ENCODE measurements at places on chromosomes 6 and 20. TPM values are rescaled to one million over a fixed set of nuclear protein-coding genes. Genes with fewer than 3 reads are reported as not detected.

GRCh38 chr6:169970306-169970988, 219.0 kb downstream of the ERMARD start:
- no peak for DNase-seq

DNA sequence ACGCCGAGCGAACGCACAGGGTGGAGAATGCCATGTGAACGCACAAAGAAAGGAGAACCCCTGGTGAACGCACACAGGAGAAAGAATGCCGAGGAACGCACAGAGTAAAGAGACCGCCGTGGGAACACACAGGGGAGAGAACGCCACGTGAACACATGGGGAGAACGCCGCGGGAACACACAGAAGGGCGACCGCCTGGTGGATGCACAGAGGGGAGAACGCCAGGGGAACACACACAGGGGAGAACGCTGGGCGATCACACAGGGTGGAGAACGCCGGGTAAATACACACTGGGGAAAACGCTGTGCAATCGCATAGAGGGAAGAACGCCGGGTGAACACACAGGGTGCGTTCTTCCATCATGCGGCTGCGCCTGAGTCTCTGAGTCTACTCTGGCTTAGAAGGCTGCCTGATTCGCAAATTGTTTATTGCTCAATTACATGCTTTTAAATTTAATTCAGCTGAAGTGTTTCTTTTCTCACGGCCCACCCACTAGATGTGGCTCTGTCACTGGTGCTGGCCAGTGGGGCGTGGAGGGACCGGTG, 54.1 kb downstream of the RNASET2 start:
- DNase-seq = no peak

GRCh38 chr6:148440877-148441453, 98.3 kb downstream of the SASH1 start:
- DNase-seq = peak; percentile 95

The PRRT1 gene
- not detected for total RNA-seq

DNA sequence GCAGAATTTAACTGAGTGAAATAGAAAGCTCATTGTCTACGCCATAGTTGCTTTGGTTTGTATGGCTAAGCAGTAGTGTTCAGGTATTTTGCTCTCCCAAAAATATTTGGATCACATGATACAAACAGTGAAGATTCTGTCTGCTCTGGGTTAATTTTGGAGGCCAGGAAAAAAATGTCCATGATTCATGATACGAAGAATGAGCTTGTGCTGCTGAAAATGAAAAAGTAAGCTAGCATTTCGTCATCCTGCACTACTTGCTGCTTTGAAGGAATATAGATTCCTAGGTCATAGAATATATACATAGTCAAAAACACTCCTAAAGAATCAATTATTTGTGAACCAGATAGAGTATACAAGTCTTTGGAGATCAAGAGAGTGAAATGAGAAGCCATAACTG, 8.3 kb downstream of the WRNIP1 start:
- no peak for DNase-seq

DNA sequence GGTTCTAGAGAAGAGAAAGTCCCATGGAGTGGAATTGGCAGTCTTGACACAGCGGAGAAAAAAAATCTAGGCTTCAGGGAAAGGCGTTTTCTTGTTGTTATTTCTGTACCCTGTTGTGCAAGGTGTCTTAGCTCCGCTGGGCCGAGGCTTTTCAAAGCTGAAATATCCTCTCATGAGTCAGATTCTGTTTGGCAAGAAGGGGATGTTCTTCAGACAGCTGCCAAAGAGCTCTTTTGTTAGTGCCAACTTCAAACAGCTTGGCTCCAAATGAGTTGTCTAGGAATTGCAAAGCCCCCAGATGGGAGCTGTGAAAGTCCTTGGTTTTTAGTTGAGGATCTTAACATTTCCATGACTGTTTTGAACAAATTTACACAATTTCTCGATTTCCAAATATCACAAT, 45.6 kb downstream of the LRRN4 start:
- no peak for DNase-seq

GRCh38 chr6:157755746-157756411, 67.2 kb upstream of the SNX9 start:
- no peak for DNase-seq

- DNase-seq = no peak
Measured at GRCh38 chr20:1846341-1846740, 48.9 kb upstream of the SIRPA start.

- DNase-seq = no peak
Measured at GRCh38 chr6:31560697-31561058, 11.4 kb upstream of the LTA start.

DNA sequence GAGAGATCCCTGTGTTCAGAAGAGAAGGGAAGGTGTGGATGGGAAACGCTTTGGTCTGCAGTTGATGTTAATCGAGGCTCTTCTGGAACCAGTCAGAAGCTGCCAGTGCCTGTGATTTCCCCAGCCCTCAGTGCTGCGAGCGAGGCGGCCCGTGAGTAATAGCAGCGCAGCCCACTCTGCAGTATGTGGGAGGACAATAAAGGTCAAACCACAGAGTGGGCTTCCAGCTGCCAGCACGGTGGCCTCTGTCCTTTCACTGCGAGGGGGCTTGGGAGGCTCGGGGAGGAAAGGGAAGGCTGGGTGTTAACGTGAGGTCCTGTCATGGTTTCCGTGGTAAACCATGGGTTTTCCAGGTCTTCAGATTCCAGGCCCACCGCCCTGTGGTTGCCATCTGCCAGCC, 32.3 kb upstream of the TAGAP start:
- DNase-seq = no peak

GRCh38 chr6:51855310-51856082, 231.9 kb downstream of the PKHD1 start:
- no peak for DNase-seq

- DNase-seq = no peak
Measured at GRCh38 chr6:29627755-29628418, 5.1 kb downstream of the GABBR1 start.

DNA sequence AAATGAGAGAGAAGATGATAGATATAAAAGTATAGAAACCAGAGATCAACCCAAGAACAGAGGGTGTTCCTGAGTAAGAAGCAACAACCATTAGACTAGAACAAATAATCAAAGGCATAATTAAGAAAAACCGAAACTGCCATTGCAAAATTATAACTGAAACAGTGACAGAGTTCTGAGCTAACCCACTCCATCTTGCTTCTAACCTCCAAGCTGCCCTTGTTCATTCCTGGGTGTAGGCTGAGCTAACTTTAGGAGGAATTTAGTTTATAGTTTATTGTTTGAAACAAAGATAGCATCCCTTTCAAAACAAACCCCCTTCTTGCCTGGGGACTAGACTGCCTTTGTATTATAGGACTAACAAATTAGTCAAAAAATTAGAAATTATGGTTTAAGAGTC, 56.1 kb upstream of the PRND start:
- no peak for DNase-seq

- no peak for DNase-seq
Measured at GRCh38 chr20:33262658-33263065, 20.4 kb upstream of the BPIFB1 start.

DNA sequence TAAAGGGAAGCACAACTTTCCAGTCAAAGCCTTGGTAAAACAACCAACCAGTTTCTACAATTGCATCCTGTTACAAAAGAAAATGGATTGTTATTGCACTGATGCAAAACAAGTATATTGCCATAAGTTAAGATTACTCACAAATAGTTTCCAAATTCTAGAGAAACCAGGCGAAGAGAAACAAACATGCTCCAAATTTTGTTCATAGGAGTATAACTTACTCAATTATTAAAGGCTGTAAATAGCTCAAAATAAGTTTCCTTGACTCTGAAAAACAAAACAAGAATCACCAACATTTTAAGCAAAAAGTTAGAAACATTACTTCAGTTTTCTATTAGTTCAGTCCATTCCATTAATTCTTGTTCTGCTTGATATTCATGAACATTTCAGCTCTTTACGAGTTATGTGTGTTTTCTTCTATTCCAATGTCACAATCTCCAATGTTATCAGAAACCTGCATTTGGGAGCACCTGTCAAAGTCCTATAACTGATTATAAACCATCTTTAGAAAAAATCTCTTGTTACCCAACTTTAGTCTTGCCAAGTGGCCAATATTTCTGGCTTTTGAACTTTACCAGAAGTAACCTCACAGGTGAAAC, 137.9 kb upstream of the THBS2 start:
- DNase-seq = no peak

- DNase-seq = no peak
Measured at GRCh38 chr6:132954936-132955335, 140.6 kb downstream of the RPS12 start.

DNA sequence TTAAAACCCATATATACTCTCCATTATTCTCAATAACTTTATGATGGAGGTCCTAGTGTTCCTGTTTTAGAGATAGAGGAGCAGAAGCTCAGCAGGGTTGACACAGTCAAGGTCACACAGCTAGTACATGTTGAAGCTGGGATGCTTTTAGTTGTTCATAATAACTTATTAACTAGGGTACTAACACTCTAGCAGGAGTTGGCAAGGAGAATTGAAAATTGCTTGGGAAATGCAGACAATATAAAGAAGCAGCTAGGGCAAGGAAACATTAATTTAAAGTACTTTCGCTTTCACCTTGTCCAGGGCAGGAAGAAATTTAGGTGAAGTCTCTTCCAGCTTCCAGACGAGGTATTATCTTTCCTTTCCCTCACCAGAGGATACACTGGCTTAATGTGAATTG, 133.7 kb downstream of the RCAN2 start:
- DNase-seq = no peak

DNA sequence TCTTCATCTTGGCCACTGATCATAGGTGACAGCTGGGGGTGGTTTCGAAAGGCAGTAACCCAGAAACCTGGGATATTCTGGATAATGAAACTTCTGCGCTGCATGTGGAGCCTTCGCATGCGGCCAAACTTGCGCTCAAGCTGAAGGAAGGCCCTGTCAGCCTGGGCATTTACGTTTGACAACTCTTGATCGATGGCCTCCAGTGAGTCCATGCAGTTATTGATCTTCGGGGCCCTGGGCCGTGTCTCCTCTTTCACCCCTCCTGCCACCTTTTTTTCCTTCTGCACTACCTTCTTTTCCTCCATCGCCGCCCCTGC, 729 bp downstream of the TSPYL4 start:
- peak; percentile 20 for DNase-seq

The ZC3H12D gene
- not detected for total RNA-seq

GRCh38 chr6:37910998-37911397, 91.5 kb downstream of the ZFAND3 start:
- no peak for DNase-seq

The ATP6V1G2 gene
- total RNA-seq = 0.13 TPM

DNA sequence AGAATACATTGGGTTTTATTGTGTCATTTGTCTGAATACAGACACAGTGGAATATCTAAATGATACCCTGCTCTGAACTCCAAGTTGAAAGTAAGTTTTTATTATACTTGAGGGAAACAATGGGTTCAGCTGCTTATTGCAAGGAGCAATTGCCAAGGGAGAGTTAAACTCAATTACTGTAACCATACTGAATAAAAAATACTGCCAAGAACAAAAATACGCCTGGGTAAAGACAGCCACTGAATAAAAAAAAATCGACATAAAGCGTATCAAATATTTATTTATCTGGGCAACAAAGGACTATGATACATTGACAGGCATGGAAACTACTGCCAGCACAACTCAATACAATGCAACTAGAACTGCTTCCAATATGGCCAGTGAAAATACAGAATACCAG, 18.1 kb downstream of the TFAP2A start:
- DNase-seq = peak; percentile 16

GRCh38 chr20:1507276-1507675, 16.1 kb upstream of the SIRPB2 start:
- DNase-seq = no peak

The C4B gene
- total RNA-seq = 0.28 TPM

The SLC35D3 gene
- total RNA-seq = not detected

GRCh38 chr6:148831531-148831930, 84.7 kb downstream of the UST start:
- DNase-seq = no peak

GRCh38 chr6:111664565-111665030, 58.9 kb upstream of the TRAF3IP2 start:
- no peak for DNase-seq

DNA sequence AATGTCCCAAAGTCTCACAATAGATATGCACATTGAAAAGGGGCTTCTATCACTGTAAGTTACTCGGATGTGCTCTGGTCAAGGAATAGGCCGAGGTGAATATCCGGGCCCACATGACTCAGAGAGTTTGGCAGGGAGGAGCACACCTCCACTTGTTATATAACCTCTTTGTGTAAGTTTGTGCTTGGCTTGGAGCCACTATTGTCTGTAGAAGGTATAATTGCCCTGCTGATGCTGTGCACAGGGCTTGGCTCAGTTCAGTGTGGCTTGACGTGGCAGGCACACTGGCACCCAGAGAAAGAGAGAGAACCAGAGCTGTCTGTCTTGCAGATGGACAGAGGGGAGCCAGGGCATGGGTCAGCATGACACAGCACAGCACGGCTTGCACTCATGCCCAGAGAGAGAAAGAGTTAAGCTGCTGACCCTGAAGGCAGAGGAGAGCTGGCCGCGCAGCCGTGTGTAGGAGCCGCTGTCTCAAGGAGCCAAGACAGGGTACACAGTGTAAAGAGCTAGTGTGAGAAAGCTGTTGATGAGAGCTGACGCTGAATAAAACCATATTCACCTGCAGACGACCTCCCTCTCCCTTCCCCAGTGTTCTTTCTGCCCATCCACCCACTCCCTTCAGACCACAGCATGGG, 482.5 kb downstream of the C6orf118 start:
- peak; percentile 4 for DNase-seq

- DNase-seq = no peak
Measured at GRCh38 chr6:133817460-133818047, 71.4 kb upstream of the TCF21 start.

- no peak for DNase-seq
Measured at GRCh38 chr6:44775121-44775520, 387.6 kb downstream of the CDC5L start.

- DNase-seq = no peak
Measured at GRCh38 chr6:70456735-70457134, 43.4 kb downstream of the FAM135A start.

DNA sequence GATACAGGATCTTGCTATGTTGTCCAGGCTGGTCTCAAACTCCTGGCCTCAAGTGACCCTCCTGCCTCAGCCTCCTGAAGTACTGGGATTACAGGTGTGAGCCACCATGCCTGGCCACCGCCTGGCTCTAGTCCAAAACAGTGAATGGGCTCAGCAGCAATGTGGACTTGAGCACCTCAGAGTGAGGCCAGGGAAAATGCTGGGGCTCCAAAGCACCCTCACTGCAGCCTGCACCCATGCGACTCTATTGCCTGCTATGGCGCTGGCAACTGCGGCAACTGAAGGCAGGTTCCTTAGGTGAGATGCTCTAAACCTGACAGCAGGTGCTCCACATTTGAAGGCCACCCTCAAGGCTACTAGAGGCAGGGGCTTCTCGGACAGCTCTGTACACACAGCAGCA, 26.5 kb downstream of the MAP1LC3A start:
- peak; percentile 25 for DNase-seq

DNA sequence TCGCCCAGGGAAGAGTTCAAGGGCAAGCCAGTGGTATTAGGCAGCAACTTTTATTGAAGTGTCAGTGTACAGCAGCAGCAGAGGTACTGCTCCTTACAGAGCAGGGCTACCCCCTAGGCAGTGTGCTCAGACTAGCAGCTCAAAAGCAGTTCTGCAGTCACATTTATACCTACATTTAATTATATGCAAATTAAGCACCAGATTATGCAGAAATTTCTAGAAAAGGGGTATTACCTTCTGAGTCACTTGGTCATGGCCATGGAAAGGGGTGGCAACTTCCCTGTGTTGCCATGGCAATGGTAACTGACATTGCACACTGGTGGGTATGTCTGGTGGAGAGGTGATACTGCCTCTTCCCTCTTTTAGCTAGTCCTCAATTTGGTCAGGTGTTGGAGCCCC, 2.1 kb upstream of the ZKSCAN4 start:
- no peak for DNase-seq
